ENCODE measurements at places on chromosomes 3 and 15. TPM values are rescaled to one million over a fixed set of nuclear protein-coding genes. Genes with fewer than 3 reads are reported as not detected.
A peak's percentile ranks its signal among the peaks of the same experiment; 100 is the strongest.

Gene LYZL4
- not detected for polyA plus RNA-seq

GRCh38 chr3:10483364-10483675 lies 22.1 kb downstream of the ATP2B2 start:
- no peak for DNase-seq

- peak; percentile 38 for DNase-seq
These were observed 1.4 kb downstream of the MTMR10 start for GRCh38 chr15:30990036-30990435.

Gene ATP8B4
- 0.03 TPM for polyA plus RNA-seq

DNA sequence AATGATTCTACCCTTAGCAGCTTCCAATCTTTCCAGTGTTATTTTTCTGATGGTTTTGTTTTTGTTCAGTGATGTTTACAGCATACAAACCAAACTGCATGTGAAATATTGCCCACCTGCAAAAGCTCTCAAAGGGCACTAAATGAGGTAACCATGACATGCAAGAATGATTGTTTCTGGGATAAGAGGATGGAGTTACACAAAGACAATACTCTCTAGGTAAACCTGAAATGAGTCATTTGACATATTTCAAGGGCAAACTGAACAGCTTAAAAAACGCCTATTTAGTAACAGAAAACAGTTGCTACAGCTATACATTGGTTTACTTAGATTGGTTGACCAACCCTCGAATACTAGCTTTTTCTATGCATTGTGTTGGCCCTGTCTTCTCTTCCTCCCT lies 481.7 kb downstream of the ZPLD1 start:
- no peak for DNase-seq

DNA sequence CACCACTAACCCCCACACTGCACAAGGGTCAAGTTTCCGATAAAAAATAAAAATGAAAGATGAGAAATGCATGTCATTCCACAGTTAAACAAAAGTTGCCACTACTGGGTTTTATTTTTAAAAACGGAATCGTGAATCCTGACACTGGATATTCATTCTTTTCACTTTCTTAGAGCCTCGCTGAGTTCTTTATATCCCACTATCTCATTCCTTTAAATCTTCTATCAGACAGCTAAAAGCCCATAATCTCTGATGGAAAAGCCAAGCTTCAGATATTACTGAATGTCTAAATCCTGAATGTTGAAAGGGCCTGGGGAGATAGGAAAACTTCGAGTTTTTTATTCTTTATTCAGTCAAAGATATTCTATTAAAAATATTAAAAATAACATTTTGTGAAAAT lies 11.7 kb downstream of the RIOX2 start:
- DNase-seq: no peak

- DNase-seq: no peak
These were observed 33.4 kb downstream of the ZXDC start for GRCh38 chr3:126442094-126442855.

Gene P2RY1
- polyA plus RNA-seq: not detected

Gene SCAMP5
- 27.9 TPM for polyA plus RNA-seq

DNA sequence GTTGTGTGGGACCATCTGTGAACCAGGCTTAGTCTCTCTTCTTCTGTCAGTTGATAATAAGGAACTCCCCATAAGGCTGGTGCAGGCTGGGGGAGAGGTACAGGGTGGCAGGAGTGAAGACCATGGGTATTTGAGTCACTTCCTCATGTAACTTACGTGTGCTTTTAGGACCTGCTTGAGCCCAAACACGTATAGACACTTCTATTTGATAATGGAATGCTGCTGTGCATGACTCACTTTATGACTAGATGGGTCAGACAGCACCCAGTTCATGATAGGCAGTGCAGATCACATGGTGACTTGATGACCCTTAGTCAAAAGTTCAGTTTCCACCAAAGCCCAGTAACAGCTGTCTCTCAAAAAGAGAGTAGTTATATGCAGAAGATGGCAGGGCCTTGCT lies 490.9 kb downstream of the ZBBX start:
- DNase-seq: no peak

- no peak for DNase-seq
These were observed 99.6 kb downstream of the SLC25A26 start for GRCh38 chr3:66320390-66320789.

Gene VGLL3
- polyA plus RNA-seq: not detected

Gene PLOD2
- 0.93 TPM for polyA plus RNA-seq

DNA sequence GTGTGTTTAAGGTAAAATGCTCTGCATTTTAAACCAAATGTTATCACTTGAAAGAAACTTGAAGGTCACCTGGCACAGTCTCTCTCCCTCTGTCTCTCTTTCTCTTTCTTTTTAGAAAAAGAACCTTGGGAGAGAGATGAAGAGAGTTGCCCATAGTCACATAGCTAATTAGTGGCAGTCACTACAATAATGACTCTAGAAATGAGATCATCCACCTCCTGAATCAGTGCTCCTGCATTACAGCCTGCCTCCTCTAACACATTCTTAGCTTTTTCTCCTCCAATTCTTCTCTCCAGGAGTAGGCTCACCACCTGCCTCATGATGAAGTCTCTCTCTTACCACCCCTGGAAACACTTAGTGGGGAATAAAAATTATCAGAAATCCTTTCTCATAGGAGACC lies 2.5 kb downstream of the MYH15 start:
- no peak for DNase-seq

Gene RETNLB
- polyA plus RNA-seq: not detected

DNA sequence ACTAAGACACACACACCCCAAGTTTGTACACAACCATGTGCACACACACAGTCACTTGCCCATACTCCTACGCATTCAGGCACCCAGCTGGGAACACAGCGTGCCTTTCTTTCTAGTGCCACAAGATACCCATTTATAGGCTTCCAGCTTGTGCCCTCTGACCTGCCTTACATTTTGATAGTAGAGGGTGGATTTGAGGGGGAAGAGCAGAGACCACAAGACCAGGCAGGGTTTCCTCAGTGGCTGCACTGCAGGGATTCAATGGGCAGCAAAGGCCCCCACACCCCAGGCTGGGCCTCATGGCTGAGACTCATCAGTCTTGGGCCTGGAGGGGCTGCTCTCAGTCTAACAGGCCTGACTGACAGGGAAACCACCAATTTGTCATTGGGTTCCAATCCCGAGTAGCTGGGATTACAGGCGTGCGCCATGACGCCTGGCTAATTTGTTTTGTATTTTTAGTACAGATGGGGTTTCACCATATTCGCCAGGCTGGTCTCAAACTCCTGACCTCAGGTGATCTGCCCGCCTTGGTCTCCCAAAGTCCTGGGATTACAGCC lies 18.8 kb upstream of the ANKDD1A start:
- no peak for DNase-seq

- peak; percentile 64 for DNase-seq
These were observed 19.0 kb upstream of the TRAK1 start for GRCh38 chr3:42071904-42072812.

GRCh38 chr3:114392831-114393230 lies 99.0 kb downstream of the TIGIT start:
- DNase-seq: no peak
